CD4-positive, alpha-beta T cell treated with Interleukin-15 for 4 hours (primary cell): ENCODE measurements at places on chromosomes 7 and 10.

GRCh38 chr7:132881317-132881716, 200.6 kb downstream of the CHCHD3 start:
- no peak for DNase-seq

- DNase-seq = no peak
Observed at GRCh38 chr10:133460208-133460769, 6.5 kb downstream of the SCART1 start.

GRCh38 chr10:116732573-116732972, 9.8 kb downstream of the HSPA12A start:
- DNase-seq = no peak

DNA sequence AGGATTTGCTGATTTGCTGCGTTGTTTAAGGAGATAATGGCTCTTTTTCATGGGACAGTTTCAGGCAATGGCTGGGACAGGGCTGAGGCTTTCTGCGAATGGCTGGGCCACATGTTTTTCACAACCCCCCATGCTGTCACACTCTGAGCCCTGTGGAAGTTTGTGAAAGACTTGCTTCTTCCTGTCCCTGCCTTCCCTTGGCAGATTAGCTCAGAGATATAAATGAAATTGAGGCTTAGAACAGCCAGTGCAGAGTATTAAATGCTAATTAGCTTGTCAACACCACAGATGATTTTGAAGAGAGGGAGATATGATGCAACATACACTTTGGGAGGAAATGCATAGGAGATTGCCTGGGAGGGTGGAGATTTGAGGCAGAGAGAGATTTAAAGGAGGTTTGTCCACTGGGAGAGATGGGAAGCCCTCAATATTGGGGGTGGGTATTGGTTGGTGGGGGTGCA, 232.0 kb downstream of the SH2D4B start:
- no peak for DNase-seq

GRCh38 chr10:104441329-104442000, 87.8 kb downstream of the CFAP58 start:
- no peak for DNase-seq

GRCh38 chr7:104900525-104901239, 113.3 kb upstream of the KMT2E start:
- no peak for DNase-seq

DNA sequence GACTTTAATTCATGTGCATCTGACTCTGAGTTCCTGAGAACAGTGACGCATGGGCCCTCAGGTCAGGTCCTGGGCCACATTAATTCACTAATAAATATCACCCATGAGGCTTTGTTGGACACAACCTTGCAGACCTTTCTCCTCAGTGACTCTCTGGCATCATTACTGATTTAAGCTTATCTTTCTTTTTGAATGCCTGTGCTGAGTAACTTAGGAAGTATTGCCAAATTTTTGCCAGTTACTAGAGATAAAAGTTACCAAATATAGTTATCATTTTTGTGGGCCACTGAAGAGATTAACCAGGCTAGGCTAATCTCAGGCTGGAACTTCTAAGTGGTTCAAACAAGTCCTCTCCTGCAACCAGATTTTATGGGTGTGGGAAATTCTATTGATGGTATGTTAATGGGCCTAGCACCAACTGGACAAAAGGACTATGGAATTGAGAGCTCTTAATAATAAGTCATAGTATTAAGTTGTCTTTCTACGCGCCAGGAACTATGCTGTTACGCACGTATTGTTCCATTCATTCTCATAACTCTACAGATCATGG, 28.8 kb upstream of the PRTFDC1 start:
- no peak for DNase-seq

- DNase-seq = no peak
Observed at GRCh38 chr7:74467876-74468275, 14.2 kb downstream of the GTF2IRD1 start.

DNA sequence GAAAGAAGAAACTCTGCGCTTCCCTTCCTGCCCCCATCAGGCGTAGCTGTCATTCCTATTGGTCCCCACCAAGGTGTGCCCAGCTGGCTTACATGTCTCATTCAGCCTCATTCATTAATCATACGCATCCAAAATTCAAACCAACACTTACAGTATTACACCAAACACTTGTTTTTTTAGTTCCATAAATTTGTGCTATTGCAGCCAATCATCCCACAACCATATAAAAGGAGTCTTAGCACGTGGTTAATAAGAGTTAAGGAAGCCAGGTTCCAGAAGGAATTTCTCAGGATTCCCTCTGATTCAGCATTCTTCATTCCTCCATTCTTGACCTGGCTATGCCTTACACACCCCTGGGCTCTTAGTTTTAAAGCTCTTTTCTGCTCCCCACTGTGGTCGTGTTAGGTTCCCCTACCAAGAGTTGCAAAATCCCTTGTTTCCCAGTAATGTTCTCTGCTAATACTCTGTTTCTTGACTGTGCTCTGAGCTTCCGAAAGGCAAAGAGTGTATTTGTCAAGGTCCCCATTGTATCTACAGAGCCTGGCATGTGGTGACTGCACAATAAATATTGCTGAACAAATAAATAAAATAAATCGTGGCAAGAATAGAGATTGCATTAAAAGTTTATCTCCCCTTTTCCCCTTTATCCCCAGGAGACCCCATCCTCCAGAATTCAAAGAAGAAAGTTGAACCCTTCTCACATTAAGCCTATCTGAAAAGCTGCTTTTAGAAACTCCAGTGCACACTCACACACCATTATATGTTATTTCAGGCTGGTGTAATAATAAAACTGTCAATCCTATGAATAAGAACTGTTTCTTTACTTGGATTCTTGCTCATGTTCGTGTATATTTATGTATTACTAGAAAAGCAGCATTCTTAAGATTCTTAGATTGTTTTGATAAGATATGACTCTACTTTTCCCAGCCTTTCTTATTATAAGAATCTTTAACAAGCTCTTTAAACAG, 514.4 kb downstream of the INHBA start:
- DNase-seq = no peak

DNA sequence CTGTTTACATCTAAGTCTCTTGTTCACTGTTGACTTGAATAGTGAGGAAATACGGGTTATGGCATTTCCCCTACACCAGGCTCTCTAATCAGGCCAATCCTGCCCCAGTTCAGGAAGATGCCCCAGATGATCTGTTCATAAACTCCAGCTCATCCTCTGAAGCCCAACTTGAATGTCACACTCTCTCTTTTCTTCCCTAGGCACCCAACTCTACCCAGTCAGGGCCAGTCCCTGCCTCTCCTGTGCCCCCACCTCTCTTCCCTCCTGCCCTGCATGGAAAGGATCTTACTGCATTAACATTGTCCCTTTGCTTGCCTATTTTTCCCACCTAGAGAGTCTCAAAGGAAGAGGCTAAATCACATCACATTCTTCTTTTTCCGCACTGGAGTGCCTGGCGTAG, 10.6 kb upstream of the TRPV6 start:
- DNase-seq = no peak

DNA sequence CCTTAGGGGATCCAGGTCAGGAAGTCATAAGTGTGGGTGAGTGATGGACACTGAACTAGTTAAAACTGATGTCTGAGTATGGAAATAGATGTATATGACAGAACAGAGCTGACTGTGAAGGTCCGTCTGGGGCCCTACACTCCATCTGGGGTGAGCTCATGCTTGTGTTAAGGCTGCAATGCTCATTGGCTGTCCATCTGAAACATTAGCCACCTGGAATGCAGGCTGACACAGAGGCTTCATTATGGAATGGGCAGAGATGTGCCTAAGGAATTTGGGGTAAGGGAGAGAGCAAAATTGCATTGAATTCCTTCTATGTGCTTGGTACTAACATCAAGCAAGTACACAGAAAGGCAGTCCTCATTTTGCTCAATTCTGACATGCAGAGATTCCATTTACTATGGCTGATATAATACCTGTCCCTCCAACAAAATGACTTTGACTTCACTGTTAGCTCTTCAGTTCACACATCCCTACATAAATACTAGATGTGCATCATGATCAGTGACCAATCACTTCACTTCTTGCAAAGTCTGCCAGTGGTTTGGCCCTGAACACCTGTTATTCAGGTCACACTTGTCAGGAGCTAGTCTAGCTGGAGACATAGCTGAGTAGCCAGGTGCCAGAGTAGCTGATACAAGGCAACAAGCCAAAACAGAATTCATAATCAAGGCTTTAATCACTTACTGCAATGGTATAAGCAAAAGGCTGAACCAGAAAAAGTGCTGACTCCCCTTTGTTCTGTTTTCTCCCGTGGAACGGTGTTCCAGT, 128.9 kb upstream of the VWC2 start:
- DNase-seq = no peak

GRCh38 chr10:13414855-13415254, 66.8 kb upstream of the SEPHS1 start:
- DNase-seq = no peak

DNA sequence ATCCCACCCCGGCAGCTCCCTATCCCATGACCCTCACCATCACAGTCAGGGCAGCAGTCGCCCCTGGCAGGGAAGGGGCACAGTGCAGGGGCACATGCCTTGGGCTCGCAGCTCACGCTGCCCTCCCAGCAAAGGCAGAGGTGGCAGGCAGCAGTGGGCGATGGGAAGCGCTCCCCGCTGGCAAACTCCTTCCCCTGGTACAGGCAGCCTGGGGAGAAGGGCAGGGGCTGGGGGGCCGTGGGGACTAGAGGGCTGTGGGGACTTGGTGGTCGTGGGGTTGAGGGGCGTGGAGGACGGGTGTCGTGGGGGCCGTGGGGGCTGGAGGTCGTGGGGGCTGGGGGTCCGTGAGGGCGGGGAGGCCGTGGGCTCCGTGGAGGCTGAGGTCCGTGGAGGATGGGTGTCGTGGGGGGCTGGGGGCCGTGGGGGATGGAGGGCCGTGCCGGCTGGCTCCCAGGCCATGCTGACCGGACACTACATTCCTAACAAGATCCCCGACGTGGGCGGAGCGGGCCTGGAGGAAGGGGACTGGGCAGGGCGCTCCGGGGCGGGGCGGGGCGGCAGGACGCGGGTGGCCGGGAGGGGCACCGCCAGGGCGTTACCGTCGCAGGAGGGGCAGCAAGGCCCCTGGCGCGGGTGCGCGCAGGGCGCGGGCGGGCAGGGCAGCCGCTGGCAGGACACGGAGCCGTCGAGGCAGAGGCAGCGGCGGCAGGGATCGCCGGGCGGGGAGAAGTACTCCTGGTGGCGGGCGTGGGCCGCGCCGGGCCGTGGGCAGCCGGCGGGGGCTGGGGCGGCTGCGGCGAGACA, 20.0 kb downstream of the KCP start:
- no peak for DNase-seq

DNA sequence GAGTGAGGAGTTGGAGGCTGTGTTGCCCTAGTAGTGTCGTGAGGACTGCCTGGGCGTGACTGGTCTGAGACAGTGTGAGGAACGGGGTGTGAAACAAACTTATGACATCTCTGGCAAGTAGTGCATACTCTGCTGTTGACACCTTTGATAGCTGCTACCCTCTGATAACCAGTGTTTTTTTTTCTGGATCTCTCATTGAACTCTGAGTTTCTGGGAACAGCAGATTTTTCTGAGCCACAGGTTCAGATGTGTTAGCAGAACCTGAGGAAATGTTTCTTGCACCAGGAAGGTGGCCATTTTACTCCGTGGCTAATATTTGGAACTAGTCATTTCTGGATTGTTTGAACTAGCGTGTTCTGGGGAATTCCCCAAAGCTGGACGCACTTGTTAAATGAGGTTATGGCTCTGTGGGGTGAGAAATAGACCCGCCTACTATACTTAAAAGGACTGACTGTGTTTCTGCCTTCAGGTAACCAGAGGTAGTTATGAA, 52.9 kb downstream of the AUTS2 start:
- no peak for DNase-seq

GRCh38 chr10:131743190-131744151, 157.3 kb upstream of the PPP2R2D start:
- DNase-seq = no peak

DNA sequence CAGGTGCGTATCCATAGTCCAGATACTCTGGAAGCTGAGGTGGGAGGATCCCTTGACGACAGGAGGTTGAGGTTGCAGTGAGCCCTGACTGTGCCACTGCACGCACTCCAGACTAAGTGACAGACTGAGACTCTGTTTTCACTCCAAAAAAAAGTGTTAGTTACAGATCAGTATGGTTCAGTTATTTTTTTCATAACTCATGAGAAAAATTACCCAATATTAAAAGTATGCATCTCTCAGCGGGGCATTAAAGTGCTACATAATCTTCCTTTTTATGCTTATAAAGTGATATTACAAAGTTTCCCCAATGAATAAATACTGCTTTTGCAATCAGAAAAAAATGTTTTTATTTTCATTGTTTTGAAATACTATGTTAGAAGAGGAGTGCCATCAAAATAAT, 147.9 kb downstream of the ZNF438 start:
- no peak for DNase-seq

DNA sequence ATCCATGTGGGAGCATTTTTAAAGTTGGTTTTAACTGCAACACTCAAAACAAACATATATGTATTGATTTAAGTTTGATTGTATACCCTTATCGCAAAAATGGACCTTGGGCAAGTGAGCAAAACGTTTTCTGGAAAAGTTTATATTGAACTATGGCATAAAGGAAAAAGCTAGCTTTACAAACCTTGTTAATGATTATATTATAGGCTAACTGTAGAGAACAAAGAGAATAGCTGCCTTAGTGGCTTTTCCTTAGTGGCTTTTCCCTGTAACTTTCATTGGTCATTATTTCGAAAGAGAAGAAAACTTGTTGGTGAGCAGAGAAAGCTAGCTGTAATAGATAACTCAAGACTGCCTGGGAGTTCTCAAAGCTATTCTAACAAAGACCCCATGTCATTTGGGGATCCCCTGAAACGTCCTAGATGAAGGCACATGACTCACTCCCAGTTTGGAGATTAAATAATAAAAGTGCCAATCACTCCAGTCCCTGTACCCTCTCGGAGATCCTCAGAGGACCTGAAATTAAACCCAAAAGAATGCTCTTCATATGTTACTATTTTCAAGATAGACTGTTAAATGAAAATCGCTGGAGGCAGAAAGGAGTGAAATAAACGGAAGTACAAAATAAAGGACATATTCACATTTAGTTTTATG, 92.1 kb downstream of the SRI start:
- no peak for DNase-seq

GRCh38 chr10:84837041-84837812, 508.8 kb downstream of the CCSER2 start:
- DNase-seq = no peak

- DNase-seq = no peak
Observed at GRCh38 chr7:118844748-118845147, 620.2 kb downstream of the ANKRD7 start.

- no peak for DNase-seq
Observed at GRCh38 chr7:36279200-36279925, 110.3 kb upstream of the ANLN start.

GRCh38 chr10:64040781-64041180, 519.6 kb downstream of the REEP3 start:
- DNase-seq = no peak

DNA sequence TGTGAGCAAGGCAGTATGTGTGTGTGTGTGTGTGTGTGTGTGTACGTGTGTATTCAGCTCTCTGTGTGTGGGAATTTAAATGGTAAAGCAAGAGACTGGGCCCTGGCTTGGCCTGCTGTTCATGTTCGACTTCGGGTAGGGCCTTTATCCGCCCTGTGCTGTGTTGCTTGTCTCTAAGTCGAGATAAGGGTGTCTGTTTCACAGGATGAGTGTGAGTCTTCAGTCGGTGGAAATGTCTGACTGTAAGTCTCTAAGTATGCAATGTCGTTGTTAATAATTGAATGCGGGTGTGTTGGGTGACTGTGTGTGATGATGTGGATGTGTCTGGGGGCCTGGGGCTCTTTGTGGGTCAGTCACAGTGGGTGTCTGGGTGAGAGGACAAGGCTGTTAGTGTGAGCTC, 34.8 kb downstream of the HIF1AN start:
- DNase-seq = no peak
